ENCODE measurements at places on chromosomes 3 and 15.

DNA sequence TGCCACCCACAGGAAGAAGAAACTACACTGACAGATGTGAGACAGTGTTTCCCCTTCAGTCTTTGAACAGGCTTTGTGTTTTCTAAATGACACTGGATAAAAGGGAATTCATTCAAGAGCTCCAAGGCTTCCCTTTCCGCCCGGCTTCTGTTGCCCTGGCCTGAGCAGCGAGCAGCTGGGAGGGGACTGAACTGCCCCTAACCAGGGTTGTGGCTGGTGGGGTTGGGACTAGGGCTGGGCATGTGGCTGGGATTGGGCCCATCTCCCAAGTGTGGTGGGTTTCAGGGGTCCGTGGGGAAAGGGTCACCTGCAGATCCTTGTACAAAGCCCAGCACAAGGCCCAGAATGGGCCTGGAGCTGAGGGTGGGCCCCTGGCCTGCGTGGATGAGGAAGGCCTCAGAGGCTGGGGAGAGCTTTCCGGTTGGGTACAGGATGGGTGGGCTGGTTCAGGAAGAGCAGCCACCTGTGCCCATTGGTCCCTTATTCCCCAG lies 10.4 kb downstream of the VILL start:
- no peak for ATAC-seq

- no peak for ATAC-seq
Observed at GRCh38 chr15:66830358-66830757, 128.3 kb downstream of the SMAD6 start.

DNA sequence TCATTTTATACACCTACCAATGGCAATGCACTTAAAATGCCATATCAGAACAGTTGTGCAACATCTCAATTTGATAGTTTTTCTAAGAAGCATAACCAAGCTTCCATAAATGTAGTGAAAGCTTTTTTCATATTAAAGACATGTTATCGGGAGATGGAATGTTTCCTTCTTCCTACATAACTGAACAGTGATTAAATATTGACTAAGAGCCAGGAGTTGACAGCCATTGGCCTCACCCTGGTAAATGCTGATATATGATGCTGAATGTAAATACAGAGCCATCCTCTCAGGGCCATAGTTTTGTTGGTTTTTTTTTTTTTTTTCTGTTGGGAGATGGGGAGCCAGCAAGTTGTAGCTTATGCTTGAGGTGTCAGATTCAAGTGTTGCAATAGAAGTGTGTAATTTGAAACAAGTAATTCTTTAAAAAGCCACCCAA lies 203.3 kb upstream of the IL12A start:
- no peak for ATAC-seq

DNA sequence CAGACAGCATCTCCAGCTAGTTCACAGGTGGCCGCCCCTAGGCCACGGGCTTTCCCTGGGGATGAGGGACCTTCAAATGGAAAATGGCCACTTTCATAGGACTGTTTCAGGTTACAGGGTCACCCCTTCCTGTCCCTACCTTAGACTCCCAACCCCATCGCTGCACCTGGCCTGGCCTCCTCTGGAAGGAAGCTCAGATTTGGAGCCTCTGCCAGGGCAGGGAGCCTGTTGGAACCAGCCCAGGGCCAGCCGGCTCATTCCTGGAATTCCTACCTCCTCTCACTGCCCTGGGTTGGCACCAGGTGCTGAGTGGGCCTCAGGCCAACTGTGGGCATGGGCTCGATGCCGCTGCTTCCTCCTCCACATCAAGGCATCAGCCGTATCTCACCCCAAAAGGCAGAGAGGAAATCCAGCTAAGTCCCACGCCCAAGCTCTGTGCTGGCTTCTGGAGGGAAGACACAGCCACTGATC lies 42.2 kb downstream of the KLHL25 start:
- no peak for ATAC-seq

DNA sequence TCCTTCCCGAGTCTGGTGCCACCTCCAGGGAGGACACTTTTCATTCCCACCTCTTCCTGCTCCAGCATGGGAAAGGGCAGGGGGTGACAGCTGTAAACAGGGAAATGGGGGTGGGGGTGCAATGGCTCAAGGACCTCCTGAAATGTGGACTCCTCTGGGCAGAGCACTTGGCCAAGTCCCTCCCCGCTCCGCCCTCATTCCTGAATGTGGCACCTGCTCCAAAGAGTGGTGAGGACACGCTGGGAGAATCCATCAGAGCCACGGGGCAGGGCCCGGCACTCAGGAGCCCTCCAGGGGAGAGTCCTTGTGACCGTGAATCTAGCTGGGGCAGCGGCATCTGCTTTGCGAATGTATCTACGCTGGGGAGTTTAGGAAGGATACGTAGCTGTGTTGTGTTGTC lies 11.1 kb upstream of the LINGO1 start:
- ATAC-seq: no peak

DNA sequence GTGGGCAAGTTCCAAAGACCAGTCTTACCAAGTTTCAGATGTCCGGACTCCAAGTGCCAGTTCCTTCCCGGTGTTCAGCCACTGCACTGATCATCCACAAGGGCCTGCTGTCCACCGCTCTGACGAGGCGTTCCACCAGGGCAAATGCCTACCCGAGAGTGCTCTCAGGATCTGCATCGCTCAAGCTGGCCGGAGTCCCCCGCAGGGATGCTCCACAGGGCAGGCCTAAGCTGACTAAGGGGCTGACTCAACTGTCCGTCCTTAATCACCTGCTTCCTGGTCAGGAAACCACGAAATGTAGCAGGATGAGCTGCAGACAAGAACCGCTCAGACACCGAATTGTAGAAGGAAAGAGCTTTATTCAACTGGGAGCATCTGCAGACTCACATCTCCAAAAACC lies 341.6 kb downstream of the KCNH8 start:
- no peak for ATAC-seq

DNA sequence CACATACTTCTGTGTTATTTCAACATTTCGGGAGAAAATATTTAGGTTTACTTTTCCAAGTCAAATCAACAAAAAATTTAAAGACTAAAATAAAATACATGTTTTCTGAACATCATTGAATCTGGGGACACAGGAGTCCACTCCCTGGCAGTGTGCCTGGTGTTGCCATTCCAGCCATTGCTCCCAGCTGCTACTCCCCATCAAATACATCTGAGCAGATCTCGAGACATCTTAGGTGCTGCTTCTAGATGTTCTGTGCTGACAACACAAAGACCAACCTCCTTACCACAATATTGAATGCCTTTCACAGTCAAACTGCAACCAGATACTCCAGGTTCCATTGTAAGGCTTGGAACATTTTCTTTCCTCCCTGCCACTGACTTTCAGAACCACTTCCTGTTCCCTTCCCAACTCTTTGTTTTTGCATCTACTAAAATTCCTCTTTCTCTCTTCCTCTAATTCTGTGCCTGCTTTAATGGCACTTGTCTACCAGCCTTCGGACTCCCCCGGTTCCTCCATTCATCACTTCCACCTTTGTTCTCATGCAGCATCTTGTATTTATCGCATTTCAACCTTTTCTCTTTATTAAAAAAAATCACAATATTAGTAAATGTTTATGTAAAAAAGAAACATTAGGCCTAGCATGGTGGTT lies 81.1 kb upstream of the SLC4A7 start:
- no peak for ATAC-seq

DNA sequence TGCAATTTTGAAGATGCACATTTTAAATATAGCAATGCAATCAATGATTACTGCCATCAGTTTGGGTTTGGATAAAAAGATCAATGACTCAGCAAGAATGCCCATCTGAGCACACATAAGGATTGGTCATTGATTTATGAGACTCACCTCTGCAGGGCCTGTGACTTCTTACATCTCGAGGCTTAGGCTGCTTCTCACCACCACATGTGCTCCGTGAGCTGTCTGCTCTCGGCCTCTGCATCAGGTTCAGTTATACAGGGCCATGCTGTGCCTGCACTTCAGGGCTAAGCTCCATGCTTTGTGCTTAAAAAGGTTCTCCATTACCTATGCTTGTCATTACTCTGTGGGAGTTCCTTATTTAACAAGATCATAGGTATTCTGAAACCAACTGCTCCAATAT lies 887.5 kb downstream of the DIPK2A start:
- no peak for ATAC-seq

DNA sequence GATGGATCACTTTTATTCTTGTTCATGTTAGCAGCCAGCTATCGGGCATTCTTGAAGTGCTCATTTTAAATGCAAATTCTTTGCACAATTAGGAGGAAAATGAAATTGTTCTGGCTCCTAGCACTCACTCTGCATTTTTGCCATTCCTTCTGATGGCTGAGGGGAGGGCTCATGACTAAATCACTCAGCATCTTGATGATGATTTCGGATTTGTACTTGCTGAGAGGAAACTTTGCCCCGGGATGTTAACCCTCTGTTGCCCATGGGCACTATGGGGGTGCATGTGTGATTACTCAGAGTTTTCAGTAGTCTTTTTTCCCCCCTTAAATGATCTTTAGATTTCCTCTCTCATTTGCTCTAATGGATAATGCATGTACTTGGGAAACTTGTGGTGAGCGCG lies 299.6 kb upstream of the C2CD4B start:
- ATAC-seq: no peak

DNA sequence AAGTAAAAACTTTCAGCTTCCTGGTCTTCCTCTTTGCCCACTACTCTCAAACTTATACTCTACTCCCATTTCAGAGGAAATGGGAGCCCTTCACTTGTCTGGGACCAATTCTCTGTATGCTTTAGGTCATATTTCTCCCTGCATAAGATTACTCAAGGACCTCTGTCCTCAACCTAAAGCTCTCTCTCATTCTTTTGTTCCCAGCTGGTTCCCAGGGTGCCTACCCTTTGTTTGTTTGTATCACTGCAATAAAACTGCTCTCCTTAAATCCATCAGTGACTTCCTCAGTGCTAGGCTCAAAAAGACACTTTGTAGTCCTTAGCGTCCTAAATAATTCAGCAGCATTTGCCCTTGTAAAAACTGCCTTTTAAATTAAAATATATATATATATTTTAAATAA lies 2.9 kb downstream of the NGRN start:
- ATAC-seq: no peak

DNA sequence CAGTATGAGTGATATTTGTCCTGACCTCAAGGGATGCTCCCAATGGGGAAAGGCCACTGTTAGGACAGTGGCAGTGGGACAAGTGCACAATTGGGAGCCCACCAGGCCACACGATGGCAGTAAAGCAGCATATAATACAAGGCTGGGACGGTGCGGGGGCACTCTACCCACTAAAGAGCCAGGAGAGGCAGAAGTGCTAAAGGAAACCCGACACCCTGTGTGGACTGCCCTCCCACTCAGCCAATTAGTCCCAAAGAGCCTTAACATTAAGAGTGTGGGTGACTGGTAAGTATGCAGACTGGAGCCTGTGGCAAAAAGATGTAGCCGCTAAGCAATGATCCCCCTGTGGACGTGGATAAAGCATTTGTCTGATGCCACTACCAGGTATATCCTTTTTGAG lies 8.2 kb upstream of the ZNF589 start:
- peak; percentile 84 for ATAC-seq

DNA sequence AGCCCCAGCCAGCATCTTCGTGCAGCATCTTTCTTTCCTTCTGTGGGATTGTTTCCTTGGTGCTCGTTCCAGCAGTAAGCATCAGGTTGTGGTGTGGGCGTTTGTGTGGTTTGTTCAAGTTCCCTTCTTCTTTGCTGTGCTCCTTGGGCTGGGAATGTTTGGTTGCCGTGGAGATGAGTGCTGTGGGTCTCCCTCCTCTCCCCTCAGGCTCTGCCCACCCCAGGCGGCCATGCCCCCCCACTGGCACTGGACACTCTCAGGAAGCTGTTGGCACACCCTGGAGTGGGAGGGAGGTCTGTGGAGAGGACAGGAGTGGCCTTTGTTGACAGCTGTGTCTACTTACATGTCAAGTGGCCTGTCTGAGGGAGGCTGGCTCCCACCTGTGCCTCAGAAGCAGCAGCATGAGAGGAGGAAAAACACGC lies 46.5 kb upstream of the SACM1L start:
- ATAC-seq: no peak

GRCh38 chr15:88571153-88571851 lies 24.8 kb upstream of the DET1 start:
- ATAC-seq: no peak

GRCh38 chr15:81118361-81118760 lies 15.7 kb upstream of the CFAP161 start:
- ATAC-seq: no peak

GRCh38 chr15:73892446-73893226 lies 19.3 kb downstream of the TBC1D21 start:
- no peak for ATAC-seq

DNA sequence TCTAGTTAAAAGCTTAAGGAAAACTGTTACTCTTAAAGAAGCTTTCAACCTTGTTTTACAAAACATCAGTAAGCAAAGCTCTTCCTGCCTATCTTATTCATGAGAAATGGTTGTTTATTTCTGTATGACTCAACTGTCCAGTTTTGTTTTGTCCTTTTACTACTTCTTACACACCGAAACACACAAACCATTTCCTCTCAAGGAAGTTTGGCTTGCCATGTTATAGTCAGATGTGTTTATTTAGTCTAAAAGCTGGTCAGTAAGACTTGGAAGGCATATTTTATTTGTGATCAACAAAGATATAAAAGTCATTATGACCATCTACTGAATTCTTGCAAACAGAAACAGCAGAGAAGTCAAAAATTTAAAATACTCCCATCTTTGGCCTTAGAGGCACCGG lies 53.2 kb upstream of the RBSN start:
- ATAC-seq: no peak

- no peak for ATAC-seq
Observed at GRCh38 chr3:155938409-155938808, 68.0 kb downstream of the GMPS start.

- no peak for ATAC-seq
Observed at GRCh38 chr3:56952061-56952460, 108.4 kb upstream of the SPATA12 start.

DNA sequence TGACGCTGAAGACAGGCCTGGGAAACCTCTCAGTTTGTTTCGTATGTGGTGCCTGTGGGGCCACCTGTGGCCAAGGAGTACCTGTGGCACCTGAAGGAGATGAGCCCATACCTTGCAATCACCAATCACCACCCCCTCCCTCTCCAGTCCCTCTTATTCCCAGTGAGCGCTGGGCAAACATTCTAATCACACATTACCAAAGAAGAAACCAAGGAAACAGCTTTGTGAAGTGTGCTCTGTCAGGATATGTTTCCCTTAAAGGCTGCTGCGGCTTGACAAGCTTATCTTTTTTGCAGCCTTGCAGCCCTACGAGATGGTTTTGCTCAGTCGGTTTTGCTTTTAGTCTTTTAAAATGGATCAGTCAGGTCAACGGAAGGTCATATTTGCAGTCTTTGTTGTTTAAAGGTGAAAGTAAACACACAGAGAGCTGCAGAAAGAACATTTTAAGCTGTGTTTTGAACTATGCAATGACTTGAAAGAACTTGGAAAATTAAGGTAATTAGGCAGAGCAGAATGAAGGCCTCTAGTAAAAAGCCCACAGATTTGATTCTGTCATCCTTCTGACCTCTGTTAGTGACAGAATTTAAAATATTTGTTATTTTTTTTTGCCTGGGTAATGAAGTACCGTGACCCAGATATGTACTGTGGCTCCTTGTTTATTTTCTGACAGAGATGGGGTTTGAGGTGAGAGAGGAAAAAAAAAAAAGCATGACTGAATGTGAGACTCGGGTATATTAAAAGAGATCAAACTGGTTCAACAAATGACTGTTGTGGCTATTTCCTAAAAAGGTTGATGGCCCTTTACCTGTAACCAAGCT lies 461.4 kb downstream of the NSUN3 start:
- ATAC-seq: no peak

- no peak for ATAC-seq
Observed at GRCh38 chr3:3998140-3998922, 199.1 kb downstream of the LRRN1 start.

Data from gastroesophageal sphincter (tissue), 4 donors.